ENCODE measurements at places on chromosomes 7 and 10.

DNA sequence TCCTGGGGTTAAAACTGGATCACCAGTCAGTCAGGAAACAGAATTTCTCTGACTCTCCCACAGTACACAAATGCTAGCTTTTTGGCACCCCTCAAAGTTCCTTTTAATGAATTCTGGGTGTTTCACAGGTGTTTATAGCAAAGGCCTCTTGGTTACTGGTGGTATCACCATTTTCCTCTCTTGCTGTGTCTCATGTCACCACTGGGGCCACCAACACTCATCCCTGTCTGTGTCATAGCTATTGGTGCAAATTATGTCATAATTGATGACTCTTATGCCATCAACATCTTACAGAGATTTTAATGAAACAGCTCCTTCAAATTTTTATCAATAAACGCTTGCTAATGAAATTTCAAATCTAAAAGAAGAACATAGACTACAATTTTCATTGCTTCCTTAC is 27.7 kb upstream of the OSBPL3 start:
- no peak overlapping the region for H3K4me3 ChIP-seq
- H3K4me1 ChIP-seq: peaks cover 7% of the 10 kb centered on the region
- DNase-seq: no peak

- no peak overlapping the region for H3K27ac ChIP-seq
- H3K4me1 ChIP-seq: peaks cover 5% of the 10 kb centered on the region
- H3K27me3 ChIP-seq: no peaks in the 10 kb centered on the region
- H3K4me3 ChIP-seq: no peak overlapping the region
- H3K36me3 ChIP-seq: no peaks in the 10 kb centered on the region
Observed at GRCh38 chr7:77386165-77386822, 29.9 kb downstream of the GSAP start.

DNA sequence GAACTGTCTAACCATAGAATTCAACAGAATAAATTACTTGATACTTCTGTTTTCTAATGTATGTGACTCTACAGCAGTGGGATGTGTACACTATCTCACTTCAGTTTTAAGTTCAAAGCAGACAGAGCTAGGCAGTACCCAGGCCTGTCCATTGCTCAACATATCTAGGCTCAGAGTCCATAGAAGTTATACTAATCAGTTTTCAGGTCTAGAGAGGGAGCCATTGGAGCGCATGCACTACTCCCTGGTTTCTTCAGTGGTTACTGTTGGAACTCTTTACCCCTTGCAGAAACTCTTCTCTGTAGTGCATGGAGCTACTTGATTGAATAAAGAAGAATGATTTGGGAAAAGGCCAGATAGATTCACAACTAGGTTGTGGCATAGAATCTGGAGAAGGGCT is 4.4 kb downstream of the CD36 start:
- no peak overlapping the region for H3K4me3 ChIP-seq
- no peaks in the 10 kb centered on the region for H3K4me1 ChIP-seq
- no peaks in the 10 kb centered on the region for H3K27me3 ChIP-seq
- no peak overlapping the region for H3K27ac ChIP-seq
- H3K36me3 ChIP-seq: no peaks in the 10 kb centered on the region

- no peaks in the 10 kb centered on the region for H3K4me1 ChIP-seq
- no peaks in the 10 kb centered on the region for H3K27me3 ChIP-seq
- no peak for DNase-seq
- H3K4me3 ChIP-seq: peak overlapping the region; percentile 99
- H3K27ac ChIP-seq: no peak overlapping the region
- H3K36me3 ChIP-seq: peaks cover 15% of the 10 kb centered on the region
Observed at GRCh38 chr10:60777696-60778213, 523 bp upstream of the CDK1 start.

DNA sequence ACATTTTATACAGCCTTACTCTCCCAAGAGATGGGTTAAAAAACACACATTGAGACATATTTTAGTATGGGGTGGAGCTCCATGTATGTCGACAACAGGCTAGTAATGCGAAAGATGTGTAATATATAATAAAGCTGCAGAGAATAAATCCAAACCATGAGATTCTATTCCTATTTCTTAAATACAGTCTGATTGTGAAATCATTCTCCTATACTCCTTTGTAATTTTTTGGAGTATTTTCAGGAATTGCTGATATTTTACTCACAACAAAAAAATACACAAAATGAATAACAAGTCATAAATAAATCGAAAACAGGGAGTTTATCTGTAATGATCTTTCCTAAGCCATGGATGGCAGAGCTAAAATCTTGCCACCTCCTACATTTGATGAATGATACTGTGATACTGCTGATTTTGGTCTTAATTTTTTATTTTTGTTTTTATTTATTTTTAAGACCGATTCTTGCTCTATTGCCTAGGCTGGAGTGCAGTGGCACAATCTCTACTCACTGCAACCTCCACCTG is 173.5 kb upstream of the KLF6 start:
- no peaks in the 10 kb centered on the region for H3K27me3 ChIP-seq
- H3K27ac ChIP-seq: no peak overlapping the region
- DNase-seq: no peak

- H3K4me1 ChIP-seq: peaks cover 2% of the 10 kb centered on the region
- no peaks in the 10 kb centered on the region for H3K27me3 ChIP-seq
- H3K27ac ChIP-seq: no peak overlapping the region
- H3K36me3 ChIP-seq: no peaks in the 10 kb centered on the region
- H3K4me3 ChIP-seq: no peak overlapping the region
Observed at GRCh38 chr7:103811997-103812396, 177.5 kb downstream of the RELN start.

GRCh38 chr10:129800796-129801340 is 163.2 kb downstream of the EBF3 start:
- H3K27ac ChIP-seq: no peak overlapping the region
- H3K27me3 ChIP-seq: no peaks in the 10 kb centered on the region
- DNase-seq: peak; percentile 24
- H3K4me1 ChIP-seq: no peaks in the 10 kb centered on the region
- H3K36me3 ChIP-seq: peaks cover 4% of the 10 kb centered on the region

DNA sequence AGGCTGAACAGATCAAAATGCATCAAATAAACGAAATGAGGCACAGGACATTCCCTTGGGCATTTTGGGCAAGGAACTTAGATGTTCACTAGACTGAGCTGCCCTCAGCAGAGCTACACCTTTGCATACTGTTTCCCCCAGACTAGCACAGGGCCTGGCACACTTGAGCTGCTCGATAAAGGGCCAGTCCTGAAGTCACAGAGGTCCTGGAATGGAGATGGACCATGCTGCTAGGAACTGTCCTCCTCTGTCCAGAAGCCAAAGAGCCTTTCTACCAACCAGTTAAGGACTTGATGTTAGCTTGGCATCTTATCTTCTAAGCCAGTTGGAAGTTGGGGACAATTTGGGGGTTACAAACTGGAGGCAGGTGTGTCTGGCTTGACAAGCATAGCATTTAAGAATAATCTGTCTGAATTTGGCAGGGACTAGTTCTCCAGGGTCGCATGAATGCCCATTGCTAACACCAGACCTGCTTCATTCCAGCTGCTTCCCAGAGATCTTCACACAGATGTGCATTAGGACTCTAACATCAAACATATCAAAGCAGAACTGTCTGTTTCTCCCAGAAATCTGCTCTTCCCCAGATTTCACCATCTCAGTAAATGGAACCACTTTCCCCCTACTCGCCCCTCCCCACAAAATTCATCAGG is 152.2 kb upstream of the PDE1C start:
- DNase-seq: no peak
- no peak overlapping the region for H3K4me3 ChIP-seq
- H3K27ac ChIP-seq: no peak overlapping the region
- H3K4me1 ChIP-seq: no peaks in the 10 kb centered on the region
- H3K36me3 ChIP-seq: no peaks in the 10 kb centered on the region

DNA sequence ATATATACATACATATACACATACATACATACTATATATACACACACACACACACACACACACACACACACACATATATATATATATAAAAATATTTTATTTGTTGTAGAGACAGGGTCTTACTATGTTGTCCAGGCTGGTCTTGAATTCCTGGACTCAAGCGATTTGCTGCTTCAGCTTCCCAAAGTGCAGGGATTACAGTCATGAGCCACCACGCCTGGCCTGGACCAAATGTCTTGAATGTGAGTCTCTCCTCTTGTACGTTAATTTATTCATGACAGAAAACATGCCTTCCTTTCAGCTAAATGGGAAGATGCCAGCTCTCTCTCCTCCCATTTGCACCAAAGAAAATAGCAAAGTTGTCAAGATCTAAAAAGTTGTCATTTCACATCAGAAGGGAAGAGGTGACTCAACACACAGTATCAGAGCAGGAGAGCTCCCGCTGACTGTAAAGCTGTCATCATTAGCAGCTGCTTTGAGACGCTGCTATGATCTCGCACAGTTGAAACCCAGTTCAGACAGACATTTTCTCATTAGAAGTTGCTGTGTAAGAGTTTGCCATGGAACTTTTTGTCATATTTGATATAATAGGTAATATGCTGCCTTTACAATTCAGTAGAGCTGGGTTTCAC is 224.3 kb downstream of the SFMBT2 start:
- H3K4me1 ChIP-seq: no peaks in the 10 kb centered on the region
- peaks cover 7% of the 10 kb centered on the region for H3K36me3 ChIP-seq
- H3K27ac ChIP-seq: no peak overlapping the region
- no peak overlapping the region for H3K4me3 ChIP-seq

GRCh38 chr7:150820578-150821198 is 20.1 kb downstream of the TMEM176A start:
- H3K36me3 ChIP-seq: no peaks in the 10 kb centered on the region
- no peak overlapping the region for H3K4me3 ChIP-seq
- no peaks in the 10 kb centered on the region for H3K27me3 ChIP-seq
- DNase-seq: no peak
- no peak overlapping the region for H3K27ac ChIP-seq
- H3K4me1 ChIP-seq: no peaks in the 10 kb centered on the region

GRCh38 chr10:75739414-75740143 is 308.2 kb downstream of the LRMDA start:
- H3K27me3 ChIP-seq: no peaks in the 10 kb centered on the region
- H3K36me3 ChIP-seq: no peaks in the 10 kb centered on the region
- no peak overlapping the region for H3K27ac ChIP-seq

DNA sequence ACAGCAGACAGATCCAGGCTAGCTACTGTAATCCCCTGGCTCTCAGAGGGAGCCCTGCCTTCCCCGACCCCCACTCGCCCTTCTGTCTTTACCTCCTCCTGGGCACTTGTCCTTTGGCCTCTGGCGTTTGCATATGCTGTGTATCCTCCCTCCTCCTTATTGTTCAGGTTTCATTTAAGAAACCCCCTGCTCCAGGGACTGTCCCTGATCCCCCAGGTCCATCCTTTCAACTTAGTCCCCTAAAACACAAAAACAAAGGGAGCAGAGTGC is 25.7 kb downstream of the GRID1 start:
- H3K4me1 ChIP-seq: peaks cover 2% of the 10 kb centered on the region
- no peak for DNase-seq
- no peaks in the 10 kb centered on the region for H3K36me3 ChIP-seq
- no peaks in the 10 kb centered on the region for H3K27me3 ChIP-seq

DNA sequence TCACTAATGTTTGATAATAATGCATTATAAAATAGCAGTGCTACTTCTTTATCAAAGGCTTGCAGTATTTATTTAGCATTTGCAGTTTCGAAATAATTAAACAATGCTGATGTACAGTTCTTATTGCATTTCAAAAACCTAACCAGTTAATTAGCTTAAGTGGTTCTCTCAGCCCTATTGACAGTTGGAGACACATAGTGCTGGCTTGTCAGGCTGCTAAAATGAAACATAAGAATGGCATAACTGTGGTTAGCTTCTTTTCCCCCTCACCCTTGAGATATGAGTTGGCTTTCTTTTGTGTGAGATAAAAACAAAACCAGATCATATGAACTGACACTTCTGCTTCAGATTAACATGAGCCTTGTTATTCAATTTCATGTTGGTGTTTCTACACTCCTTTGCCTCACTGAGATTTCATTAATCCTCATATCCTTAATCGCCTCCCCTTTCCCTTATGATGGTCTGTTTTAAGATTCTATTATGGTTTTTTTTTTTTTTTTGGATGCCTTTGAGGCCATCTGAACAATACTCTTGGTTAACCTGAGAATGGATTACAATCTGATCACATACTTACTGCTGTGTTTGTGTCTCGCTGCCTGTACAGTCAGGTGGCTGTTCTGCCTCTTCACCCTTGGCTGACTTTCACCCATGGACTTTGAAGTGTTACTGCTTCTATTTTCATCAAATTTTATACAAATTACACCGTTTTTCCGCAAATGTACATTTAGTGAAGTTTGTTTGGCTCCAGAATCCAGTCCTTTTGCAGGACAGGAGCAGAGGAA is 108.0 kb downstream of the SDK1 start:
- no peak for DNase-seq
- no peak overlapping the region for H3K4me3 ChIP-seq
- no peak overlapping the region for H3K27ac ChIP-seq
- no peaks in the 10 kb centered on the region for H3K27me3 ChIP-seq
- no peaks in the 10 kb centered on the region for H3K36me3 ChIP-seq

GRCh38 chr7:129990403-129991192 is 37.8 kb upstream of the UBE2H start:
- H3K27ac ChIP-seq: no peak overlapping the region
- H3K36me3 ChIP-seq: no peaks in the 10 kb centered on the region
- no peak overlapping the region for H3K4me3 ChIP-seq
- no peaks in the 10 kb centered on the region for H3K4me1 ChIP-seq
- no peaks in the 10 kb centered on the region for H3K27me3 ChIP-seq
- DNase-seq: peak; percentile 37

- H3K4me3 ChIP-seq: no peak overlapping the region
- no peaks in the 10 kb centered on the region for H3K4me1 ChIP-seq
- no peaks in the 10 kb centered on the region for H3K27me3 ChIP-seq
- DNase-seq: no peak
- H3K36me3 ChIP-seq: no peaks in the 10 kb centered on the region
- H3K27ac ChIP-seq: no peak overlapping the region
Observed at GRCh38 chr7:17242504-17242903, 55.9 kb upstream of the AHR start.

DNA sequence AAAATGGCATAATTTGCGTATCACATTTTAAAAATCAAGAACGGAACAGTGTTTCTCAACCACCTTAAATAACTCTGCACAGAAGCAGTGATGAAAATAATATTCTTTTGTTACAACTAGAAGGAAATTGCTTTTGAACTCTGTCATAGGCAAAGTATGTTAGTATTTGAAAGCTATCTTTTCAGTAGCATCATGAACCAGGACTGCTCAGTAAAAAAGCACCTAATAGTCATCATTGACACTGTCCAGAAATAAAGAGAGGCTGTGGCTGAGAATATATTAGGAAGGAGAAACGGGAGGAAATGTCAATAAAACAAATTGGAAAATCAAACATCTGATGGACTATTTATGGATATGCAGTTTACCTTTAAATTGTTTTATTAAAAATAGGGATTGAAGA is 237.2 kb upstream of the AKR1E2 start:
- no peak overlapping the region for H3K27ac ChIP-seq
- no peak overlapping the region for H3K4me3 ChIP-seq
- H3K27me3 ChIP-seq: no peaks in the 10 kb centered on the region
- no peak for DNase-seq

All from H9 (cell line).